H1 (cell line): ENCODE measurements at places on chromosomes 13 and 19.
A peak's percentile ranks its signal among the peaks of the same experiment; 100 is the strongest.

DNA sequence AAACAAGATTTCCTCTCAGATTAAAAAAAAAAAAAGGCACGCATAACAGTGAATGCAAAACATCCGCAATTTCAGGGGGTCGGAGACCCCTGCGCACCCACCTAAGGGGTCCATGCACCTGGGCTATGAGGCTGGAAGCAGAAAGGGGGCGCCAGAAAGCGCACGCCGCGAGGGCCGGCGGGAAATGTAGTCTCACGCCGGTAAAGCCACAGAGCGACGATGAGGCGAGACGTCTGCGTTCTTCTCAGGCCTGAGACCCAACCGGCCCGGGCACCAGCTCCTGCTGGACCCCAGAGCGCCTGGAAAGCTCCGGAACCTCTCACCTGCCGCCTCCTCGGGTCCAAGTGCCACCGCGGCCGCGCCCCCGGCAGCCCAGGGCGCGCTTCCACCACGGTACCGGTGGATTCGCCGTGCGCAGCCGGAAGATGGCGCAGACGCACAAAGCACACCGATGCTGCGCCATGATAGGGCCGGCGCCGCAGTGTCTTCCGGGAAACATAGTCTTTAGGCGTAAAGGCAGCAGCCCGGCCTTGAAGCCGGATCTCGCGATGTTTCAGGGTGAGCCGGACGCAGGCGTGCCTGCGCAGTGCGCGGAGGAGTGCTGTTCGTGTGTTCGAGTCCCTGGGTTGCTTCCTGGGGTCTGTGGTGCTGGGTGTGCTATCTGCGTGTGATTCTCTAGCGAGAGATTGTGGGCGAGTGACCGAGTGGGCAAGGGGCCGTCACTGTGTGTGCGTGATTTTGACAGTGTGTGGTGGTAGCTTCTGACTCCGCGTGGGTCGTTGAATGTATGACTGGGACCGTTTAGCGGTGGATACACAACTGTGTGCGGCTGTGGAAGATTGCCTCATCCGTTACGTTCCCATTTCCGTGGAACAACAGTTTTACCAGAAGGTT is at the start of gene ZNF582:
ZNF582 (minus strand) TSS at position 416 of the 894 bp plus-strand sequence. CDS start 1,782 bp downstream, outside the sequence.
- DNase-seq = peak; percentile 82

- no peak for DNase-seq
Observed at GRCh38 chr19:18735324-18735723, 51.8 kb downstream of the CRTC1 start.

DNA sequence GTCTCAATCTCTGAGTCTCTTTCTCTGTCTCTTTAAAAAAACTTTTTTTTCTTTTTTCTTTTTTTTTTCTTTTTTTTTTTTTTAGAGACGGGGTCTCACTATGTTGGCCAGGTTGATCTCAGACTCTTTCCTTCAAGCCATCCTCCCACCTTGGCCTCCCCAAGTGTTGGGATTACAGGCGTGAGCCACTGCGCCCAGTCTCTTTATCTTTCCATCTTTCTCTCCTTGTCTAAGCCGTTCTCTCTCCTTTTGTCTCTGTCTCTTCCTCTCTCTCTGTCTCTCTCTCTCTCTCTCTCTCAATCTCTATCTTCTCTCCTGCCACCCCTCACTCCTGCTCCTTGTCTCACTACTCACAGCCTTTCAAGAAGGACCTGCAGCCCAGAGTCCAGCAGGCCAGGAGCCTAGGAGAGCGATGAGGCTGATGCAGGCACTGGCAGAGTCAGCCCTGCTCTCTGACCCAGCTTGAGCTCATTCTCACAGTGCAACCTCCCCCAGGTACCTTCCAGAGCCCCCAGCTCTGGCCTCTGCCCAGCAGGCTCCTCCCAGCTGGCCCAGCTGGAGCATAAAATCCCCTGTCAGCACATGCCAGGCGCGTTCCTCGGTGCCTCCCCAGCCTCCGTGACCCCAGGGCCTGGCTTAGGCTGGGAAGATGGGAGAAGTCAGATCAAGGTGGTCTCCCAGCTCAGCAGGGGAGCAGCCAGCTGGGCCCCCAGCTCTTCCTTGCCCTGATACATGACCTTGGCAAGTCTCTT is at the start of gene NPHS1:
NPHS1 (minus strand) TSS at position 476 of the 752 bp plus-strand sequence. CDS start 667 bp downstream, outside the sequence.
- DNase-seq = no peak

DNA sequence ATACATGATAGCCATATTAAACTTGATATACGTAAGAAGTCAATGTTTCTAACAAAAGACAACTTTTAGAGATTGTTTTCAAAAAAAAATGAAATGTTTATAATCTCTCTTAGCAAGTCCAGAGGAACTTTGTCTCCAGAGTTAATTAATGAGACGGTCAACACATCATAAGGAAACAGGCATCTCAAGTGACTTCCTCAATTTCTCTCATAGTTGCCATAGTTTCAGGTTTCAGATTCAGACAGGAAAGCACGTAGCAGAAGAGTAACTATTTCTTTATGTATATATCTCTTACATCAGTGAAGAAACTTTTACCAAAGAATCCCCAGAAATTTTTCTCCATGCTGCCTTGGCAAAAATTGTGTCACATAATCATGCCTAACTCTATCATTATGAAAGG is 159.6 kb upstream of the ATXN8OS start:
- DNase-seq = no peak

DNA sequence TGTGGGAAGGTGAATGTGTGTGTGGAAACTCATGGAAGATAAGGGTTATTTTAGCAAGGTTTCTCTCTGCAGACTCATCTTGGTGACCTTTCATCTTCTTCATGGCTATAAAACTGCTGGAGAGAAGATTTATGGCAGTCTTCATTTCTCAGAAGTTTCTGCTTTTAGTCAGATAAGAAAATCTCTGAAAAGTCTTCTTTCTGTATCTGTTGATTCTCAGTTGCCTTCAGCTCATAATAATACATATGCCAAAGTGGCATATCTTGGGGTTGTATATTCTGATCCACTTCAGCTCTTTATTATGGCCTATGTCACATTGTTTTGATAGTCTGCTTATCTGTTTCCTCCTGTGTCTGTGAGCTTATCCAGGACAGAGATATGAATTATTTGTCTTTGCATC is 143.3 kb upstream of the TMTC4 start:
- DNase-seq = no peak

- peak; percentile 50 for DNase-seq
Observed at GRCh38 chr19:46221981-46222610, 7.4 kb upstream of the IGFL1 start.

- peak; percentile 49 for DNase-seq
Observed at GRCh38 chr13:99892196-99892613, 79.4 kb downstream of the ZIC5 start.

- no peak for DNase-seq
Observed at GRCh38 chr13:35649162-35649561, 172.7 kb upstream of the MAB21L1 start.

GRCh38 chr19:32252333-32252669 is 93.1 kb upstream of the ZNF507 start:
- no peak for DNase-seq

- DNase-seq = peak; percentile 75
Observed at GRCh38 chr13:19959141-19959830, 759 bp downstream of the ZMYM2 start.

- no peak for DNase-seq
Observed at GRCh38 chr13:20778311-20778710, 4.5 kb upstream of the EEF1AKMT1 start.

DNA sequence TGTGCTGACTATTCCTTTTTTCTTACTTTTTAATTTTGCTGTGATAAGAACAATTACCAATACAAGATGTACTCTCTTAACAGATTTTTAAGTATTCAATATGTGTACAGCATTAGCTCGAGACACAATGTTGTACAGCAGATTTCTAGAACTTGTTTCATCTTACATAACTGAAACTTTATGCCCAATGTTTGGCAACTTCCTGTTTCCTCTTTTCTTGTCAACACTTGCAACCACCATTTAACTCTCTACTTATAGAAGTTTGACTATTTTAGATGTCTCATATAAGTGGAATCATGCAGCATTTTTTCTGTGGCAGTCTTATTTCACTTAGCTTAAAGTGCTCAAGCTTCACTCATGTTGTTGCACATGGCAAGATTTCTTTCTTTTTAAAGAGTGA is 1426.8 kb downstream of the SLITRK5 start:
- no peak for DNase-seq

GRCh38 chr13:51607165-51607564 is 22.9 kb downstream of the WDFY2 start:
- no peak for DNase-seq

DNA sequence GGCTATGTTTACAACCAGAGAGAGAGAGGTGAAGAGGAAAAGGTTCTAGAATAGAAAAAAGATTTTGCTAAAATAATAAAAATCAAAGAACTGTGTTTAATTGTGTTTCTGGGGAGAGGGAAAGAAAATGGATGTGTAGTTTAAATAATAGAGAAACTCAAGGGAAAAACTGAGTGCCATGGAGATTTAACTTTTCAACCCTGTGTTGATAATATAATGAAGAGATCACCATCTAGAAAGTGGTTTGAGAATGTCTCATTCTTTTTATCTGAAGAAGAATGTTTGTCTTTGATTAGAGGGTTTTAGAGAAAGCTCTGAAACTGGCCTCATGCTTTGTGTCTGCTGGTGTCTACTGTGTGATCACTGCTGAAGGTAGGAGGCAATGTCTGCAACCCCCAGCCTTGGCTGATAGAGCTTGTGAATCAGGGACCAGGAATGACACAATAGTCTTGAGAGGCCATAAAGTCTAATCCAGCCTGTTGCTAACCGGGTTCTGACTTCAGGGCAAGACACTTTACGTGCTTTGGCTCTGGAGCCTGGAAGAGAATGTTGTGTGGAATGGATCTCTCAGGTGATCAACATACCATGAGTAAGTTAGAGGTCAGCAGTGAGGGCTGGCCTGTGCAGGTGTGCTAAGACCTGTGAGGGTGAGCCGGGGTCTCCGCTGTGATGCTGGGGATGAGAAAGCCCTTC is 5.4 kb downstream of the COL4A2 start:
- no peak for DNase-seq

- DNase-seq = no peak
Observed at GRCh38 chr19:8311461-8312260, 3.5 kb upstream of the CD320 start.

GRCh38 chr19:48497728-48498594 is 13.7 kb downstream of the LMTK3 start:
- no peak for DNase-seq

- DNase-seq = no peak
Observed at GRCh38 chr13:40340368-40341095, 325.9 kb downstream of the FOXO1 start.

- DNase-seq = peak; percentile 43
Observed at GRCh38 chr19:737591-738093, 13.3 kb upstream of the MISP start.

- DNase-seq = no peak
Observed at GRCh38 chr13:27404680-27405079, 19.7 kb upstream of the GTF3A start.

GRCh38 chr13:111494641-111495040 is 174.2 kb downstream of the TEX29 start:
- no peak for DNase-seq
